ENCODE measurements at places on chromosomes 5 and 9.

DNA sequence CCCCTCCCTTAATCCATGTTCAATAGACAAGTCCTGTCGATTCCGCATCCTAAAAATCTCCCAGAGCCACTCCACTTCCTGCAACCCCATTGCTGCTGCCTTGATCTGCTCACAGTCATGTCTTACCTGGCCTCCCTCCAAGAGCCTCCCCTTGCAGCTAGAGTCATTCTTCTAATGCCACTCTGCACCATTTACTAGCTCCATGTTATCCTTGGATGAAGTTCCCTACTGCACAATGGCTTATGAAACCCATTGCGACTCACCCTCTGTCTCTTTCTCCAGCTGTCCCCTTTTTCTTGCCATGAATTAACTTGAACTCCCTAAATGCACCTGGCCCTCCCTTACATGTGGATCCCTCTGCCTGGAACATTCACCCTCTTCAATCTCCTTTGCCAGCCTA, 39.5 kb downstream of the MEGF10 start:
- no peak for DNase-seq

GRCh38 chr9:129198319-129199043, 20.4 kb upstream of the IER5L start:
- DNase-seq: no peak

- DNase-seq: no peak
Measured at GRCh38 chr9:133759146-133759900, 21.2 kb upstream of the SARDH start.

DNA sequence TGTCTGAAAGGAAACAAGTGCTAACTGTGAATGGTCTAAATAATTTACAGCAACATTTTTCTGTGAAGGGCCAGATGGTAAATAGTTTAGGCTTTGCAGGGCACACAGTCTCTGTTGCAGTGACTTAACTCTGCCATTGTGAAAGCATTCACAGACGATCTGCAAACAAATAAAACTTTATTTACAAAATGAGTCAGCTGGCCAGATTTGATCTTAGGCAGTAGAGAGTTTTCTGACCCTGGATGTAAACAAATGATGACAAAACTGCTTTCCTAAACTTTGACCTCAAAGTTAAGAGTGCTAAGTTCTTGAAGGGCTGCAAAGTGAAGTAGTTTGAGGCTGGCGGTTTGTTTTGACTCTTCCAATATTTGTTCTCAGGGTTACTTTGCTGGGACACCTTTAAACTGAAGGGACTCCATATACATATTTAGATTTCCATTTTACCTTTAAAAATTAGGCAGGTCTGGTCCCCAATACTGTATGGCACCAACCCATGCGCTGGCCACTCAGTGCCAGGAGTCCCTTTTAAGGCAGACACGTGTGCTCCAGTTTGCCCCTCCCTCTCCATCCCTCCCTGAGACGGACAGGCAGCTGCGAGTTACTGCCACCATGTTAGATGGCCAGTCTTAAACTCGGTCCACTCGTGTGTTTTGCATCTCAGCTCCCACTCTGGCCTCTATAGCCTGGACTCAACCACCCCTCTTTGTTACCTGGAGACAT, 4.0 kb upstream of the ADAMTS16 start:
- DNase-seq: no peak

- DNase-seq: peak; percentile 73
Measured at GRCh38 chr5:95730730-95731570, at the start of gene RHOBTB3. TSS of gene RHOBTB3 (plus strand) at chr5:95731336. CDS start at chr5:95731683, 347 bp downstream.

DNA sequence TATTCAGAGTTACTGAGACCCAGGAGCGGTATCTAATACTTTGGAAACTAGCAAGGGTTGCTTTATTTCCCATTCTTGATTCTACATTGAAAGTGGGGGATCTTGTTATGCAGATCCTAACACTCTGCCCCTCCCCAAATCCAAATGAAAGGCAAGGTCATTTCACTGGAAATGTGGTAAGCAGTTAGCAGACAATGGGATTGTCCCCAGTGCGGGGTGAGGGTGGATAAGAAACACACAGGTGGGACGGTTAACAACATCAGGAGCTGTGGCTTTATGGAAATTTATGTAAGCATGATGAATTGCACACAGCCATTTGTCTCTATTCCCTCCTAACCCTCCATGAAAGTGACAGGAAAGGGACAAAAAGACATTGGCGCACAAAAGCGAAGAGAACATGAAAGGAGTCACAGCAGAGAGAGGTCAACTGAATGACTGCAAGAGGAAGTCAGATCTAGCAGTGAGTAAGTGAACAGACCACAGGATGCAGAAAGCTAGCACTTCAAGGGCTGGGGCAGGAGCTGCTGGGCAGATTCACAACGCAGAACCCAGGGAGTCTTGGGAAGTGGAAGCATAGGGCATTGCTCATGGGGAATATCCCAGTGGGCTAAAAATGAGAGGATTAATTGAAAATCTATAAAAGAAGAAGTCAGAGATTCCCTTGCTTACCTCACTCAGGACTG, 184.4 kb downstream of the HSD17B3 start:
- DNase-seq: peak; percentile 34

DNA sequence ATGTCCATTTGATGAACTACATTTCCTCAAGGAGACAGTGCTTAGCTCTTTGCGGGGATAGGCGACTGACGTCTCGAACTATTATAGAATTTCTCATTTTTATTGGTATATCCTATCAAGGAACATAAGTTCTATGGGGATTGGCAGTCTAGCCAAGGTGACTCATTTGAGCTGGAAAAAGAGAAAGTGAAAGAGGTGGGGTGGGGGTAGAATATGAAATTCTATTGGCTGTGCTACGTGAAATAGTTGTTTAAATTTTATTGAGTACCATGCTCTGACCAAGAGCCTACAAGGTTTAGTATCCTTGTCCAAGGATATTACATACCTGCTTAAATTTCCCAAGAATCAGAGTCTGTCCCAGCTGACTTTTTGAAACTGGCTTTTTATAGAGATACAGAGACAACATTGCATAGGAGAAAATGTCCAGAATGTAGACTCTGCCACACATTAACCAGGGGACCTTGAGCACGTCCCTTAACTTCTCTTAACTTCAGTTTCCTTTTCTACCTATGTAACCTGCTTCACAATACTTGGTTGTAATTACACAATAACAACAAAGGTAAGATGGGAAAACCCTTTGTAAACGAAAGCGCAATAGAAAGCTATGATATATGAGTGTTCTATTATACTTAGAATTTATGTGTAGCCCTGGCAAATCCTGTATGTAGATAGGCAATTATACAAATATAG, 226.4 kb upstream of the WWC1 start:
- no peak for DNase-seq

DNA sequence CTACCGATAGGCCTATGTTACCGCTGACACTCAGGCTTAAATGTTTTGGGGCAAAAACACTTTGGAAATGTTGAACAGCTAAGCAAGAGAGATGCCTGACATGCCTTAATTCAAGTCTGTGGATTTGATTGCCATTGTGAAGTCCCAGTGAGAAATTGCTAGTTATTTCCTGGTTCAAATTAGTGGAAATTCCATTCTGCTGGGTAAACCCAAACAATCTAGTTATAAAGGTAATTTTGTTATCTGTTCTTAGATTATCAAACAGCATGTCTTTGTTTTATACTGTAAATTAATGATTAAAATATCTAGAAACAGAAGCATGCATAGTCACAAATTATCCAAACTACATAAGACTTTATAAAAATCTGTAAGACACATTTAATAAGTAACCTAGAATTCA, 96.6 kb downstream of the PJA2 start:
- no peak for DNase-seq

- no peak for DNase-seq
Measured at GRCh38 chr9:114629563-114630090, 18.5 kb downstream of the TMEM268 start.

- no peak for DNase-seq
Measured at GRCh38 chr9:13020146-13021040, 245.6 kb downstream of the LURAP1L start.

GRCh38 chr5:160315968-160316367, 3.6 kb upstream of the CCNJL start:
- DNase-seq: no peak

DNA sequence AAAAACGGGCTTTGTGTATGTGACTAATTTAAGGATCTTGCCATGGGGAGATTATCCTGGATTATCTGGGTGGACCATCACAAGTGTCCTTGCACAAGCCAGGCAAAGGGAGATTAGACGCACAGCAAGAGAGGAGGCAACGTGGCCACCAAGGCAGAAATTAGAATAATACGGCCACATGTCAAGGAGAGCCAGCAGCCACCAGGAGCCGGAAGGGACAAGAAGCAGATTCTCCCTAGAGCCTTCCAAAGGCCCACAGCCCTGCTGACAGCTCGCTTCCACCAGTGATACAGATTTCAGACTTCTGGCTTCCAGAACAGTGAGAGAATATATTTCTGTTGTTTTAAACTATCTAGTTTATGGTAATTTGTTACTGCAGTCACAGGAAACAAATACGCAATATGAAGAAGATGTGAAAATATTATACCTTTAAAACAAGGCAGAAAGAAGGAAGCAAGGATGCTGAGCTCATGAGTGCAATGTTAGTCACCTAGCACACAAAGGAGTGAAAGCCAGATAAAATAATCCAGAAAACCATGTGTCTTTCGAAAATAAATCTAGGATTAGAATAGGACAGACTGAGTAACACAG, 28.7 kb upstream of the F2RL1 start:
- DNase-seq: no peak

GRCh38 chr9:37559125-37559524, 17.1 kb downstream of the FBXO10 start:
- DNase-seq: no peak

DNA sequence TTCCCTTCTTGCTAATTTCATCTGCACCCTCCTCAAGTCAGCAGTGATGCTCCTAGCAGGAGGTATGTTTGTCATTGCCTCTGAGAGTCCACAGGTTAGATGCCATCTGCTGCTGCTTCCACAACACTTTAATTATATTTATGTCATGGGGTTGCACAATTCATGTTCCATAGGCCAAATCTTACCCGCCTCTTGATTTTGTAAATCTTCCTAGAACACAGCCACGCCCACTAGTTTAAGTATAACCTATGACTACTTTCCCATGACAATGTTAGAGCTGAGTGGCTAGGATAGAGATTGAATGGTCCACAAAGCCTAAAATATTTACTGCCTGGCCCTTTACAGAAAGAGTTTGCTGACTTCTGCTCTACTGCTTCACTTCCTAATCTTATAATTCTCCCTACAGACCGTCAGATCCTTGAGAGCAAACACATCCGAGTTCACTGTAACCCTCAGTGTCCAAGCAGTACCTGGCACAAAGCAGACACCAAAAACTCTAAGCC, 21.1 kb downstream of the LIFR start:
- no peak for DNase-seq
